ENCODE measurements at places on chromosomes 6 and 20. TPM values are rescaled to one million over a fixed set of nuclear protein-coding genes. Genes with fewer than 3 reads are reported as not detected.

Gene SYCP2L
- not detected for total RNA-seq

Gene KCNK16
- not detected for total RNA-seq

Gene GABRR1
- not detected for total RNA-seq

Gene COL11A2
- total RNA-seq: 0.05 TPM

Gene TXLNB
- total RNA-seq: 0.25 TPM

Gene GTSF1L
- not detected for total RNA-seq

Gene FAM83B
- not detected for total RNA-seq

Gene SLC25A27
- total RNA-seq: 1.7 TPM

Data from cardiac ventricle fibroblast (primary cell).